Thymus (tissue), 14 donors: ENCODE measurements at places on chromosomes 12 and 14.

- no peak for DNase-seq
Observed at GRCh38 chr14:23641915-23642588, 5.9 kb downstream of the DHRS2 start.

- DNase-seq, result no peak
Observed at GRCh38 chr12:51714666-51715065, 123.6 kb downstream of the SCN8A start.

DNA sequence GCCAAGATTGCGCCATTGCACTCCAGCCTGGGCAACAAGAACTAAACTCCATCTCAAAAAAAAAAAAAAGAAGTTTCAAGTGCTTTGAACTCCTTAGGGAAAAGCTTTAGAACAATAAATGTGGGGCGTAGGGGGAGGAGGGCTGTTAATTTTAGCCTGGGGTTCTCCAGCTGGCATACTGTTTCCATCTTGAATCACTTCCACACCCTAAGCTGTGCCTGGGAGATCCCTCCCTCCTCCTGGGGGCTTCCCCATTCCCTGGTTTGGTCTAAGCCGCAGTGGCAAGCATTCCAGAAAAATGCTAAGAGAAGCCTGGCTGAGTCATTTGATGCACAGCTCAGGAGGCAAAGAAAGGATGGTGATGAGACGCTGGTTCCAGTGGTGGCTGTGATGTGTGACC lies 2.3 kb upstream of the ZNF384 start:
- DNase-seq, result no peak

GRCh38 chr12:96980991-96981414 lies 73.9 kb downstream of the NEDD1 start:
- no peak for DNase-seq

DNA sequence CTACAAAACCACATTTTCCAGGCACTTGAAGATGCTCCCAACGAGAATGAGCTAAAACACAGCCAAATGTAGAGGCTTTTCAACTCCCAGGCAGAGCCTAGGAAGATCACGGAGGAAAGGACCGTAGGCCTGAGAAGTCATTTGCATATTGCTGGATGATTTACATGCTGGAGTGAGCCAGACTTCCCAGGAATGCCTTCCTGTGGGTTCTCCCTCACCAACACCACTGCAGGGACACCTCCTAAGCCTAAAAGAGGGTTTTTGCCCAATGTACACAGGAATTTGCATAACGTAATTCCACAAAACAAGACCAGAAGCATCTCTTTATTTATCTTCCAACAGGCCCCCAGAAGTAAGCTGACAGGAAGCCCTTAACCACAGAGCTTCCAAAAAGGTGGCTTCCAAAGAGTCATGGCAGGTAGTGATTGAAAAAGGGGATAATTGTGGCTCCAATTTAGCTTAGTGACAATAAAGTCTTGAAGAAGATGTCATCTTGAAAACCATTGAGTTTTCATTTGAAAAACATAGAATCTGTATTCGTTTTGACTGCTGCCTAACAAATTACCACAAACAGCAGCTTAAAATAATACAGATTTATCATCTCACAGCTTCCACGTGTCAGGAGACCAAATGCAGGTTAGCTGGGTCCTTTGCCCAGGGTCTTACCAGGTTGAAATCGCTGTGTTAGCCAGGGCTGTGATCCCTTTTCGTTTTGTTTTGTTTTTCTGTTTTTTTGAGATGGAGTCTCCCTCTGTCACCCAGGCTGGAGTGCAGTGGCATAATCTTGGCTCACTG lies 116.2 kb downstream of the EGLN3 start:
- DNase-seq, result no peak

DNA sequence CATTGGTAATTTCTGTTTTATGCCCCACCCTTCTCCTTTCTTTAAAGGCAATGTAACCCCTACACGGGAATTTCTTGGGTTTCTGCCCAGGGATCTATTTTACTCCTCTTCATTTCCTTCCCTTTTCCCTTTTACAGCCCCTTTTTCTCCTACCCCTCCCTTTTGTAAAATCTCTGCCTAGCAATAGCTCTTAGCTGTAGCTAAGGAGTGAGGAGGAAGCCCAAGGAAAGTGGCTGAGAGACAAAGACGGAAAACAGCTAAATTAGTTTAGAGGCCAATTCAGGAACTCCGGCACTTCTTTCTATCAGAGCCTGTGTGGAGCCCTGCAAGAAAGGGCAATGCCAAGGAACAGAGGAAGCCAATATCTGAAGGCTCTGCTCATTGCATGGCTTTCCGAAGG lies 40.3 kb downstream of the SOCS2 start:
- DNase-seq, result no peak

GRCh38 chr12:113445544-113446171 lies 23.5 kb downstream of the SDSL start:
- DNase-seq, result no peak

DNA sequence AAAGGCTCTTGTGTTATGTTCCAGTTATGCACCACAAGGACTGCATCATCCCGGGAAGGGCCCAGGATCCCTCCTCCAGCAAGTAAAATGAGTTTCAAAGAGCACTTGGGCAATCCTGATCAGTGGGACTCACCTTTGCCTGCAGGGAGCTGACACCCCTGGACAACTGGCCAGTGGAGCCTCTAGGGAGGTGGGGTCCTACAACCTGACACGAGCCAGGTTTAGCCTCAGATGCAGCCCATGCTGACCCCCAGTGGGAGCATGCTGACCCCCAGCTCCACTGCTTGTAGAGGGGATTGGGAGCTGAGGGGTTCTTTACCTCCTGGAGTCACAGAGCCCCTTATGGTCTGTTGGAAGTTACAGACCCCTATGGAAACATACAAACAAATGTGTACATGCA lies 365.8 kb downstream of the CACNA1C start:
- DNase-seq, result no peak

DNA sequence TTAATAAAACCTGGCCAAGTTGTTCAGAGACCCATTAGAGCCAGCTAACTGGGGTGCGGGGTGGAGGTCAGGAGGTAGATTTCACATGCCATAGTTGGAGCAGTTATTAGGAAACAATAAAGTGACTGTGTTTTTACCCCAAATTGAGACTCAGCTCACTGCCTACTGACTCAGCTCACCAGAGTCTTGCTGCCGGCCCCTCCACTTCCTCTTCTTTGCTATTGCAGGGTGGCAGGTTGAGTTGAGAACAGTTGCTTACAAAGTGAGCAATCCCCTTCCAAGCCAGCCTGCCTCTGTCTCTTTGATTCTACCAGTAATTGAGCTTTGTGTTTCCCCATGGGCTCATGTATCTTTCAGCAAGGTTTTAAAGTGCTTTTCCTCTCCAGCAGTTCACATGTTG lies 12.9 kb downstream of the ST8SIA1 start:
- no peak for DNase-seq

GRCh38 chr14:95477411-95478269 lies 38.8 kb downstream of the SYNE3 start:
- DNase-seq, result no peak

DNA sequence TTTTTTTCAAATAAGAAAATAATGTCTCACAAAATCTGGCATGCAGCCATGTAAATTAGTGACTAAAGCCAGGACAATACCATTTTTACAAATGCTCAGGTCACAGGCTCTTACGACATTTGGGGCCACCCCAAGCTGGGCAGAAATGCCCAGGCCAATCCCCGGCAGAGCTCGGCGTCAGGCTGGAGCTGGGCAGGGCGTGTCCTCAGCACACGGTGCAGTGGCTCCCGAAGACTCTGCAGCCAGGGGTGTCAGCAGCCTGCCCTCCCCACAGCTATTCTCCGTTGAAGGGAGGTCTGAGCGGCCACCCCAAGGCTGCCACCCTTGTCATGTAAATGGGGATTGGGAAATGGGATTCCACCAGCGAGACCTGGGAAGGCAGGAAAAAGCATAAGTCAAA lies 158.6 kb downstream of the DICER1 start:
- DNase-seq, result no peak

DNA sequence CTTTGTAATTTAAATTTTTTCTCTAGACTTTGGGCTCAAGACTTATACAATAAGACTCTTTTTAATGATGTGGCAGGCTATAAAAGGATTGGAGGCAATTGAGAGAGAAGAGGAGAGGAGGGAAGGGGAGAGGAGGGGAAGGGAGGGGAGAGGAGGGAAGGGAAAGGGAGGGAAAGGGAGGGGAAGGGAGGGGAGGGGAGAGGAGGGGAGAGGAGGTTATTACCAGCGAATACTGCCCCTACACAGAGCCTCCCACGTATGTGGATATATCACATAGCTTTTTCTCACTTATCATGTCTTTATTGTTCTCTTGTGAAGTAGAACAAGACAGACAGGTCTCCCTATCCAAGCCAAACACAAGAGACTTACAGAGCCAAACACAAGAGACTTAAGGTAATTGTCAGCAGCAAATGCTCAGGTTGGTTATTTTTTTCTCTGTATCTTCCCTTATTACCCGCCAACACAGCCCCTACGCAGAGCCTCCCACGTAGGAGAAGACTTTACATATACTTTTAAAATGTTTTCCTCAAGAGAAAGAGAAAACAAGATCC lies 63.1 kb downstream of the DRAM1 start:
- DNase-seq, result no peak

- no peak for DNase-seq
Observed at GRCh38 chr14:30520536-30520935, 38.4 kb upstream of the G2E3 start.

DNA sequence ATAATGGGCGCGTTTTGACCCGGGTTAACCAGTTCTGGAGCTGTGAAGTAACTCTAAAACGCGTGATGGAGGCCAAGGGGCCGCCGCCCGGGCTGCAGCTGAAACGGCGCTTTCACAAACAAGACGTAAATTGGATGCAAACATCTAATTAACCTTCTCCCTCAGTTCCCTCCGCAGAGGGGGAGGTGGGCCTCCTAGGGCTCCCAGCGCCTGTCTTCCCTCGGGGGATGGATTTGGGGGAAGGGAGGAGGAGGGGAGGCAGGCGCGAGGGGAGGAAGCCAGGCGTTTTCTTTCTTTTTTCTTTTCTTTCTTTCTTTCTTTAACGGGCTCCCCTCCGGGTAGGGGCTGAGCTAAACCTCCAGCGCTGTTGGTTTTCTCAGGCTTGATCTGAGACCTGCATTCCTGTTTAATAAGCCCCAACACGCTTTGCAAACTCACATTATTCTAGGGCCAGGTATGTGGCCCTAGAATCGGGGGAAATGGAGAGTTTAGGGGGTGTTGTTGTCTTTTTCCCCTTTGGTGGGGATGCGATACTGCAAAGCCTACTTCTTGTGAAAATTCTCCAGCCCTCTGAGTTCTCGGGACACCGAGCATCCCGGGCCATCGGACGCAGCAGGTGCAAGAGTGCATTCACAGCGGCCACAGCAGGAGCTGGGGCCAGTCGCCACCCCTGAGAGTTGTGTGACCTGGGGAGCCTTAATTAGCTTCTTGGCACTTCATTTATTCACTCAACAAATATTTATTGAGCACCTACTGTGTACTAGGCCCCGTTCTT lies 43.6 kb upstream of the LHX5 start:
- no peak for DNase-seq

GRCh38 chr12:25433024-25433423 lies 120.1 kb downstream of the LMNTD1 start:
- no peak for DNase-seq

DNA sequence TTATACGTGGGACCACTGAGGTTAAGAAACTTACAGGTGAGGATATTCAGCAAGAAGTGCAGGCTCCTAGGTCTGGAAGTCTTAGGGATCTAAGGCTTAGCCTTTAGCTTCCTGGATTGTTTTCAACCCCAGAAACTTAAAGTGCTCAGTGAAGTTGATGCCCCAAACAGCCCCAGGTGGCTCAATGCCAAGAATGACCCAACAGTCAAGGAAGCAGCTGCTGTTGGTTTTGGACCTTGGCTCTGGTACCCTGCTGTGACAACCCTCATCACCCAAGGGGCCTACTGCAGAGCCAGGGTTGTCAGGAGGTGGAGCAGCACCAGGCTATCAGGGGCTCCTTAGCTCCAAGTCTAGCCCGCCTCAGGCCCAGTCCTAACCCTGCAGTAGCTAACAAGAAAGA lies 36.8 kb downstream of the VDR start:
- DNase-seq, result no peak

GRCh38 chr12:11805043-11805442 lies 155.6 kb downstream of the ETV6 start:
- no peak for DNase-seq
